ENCODE measurements at places on chromosomes 11 and 22.

GRCh38 chr11:35084817-35085440 is 54.0 kb upstream of the CD44 start:
- no peak for DNase-seq

GRCh38 chr22:24536089-24536488 is 18.8 kb downstream of the GUCD1 start:
- no peak for DNase-seq

GRCh38 chr11:10480026-10480425 is 25.0 kb downstream of the AMPD3 start:
- DNase-seq, result no peak

- no peak for DNase-seq
Measured at GRCh38 chr11:47289856-47290255, 19.9 kb downstream of the MADD start.

- no peak for DNase-seq
Measured at GRCh38 chr22:17806437-17806836, 32.2 kb upstream of the BID start.

DNA sequence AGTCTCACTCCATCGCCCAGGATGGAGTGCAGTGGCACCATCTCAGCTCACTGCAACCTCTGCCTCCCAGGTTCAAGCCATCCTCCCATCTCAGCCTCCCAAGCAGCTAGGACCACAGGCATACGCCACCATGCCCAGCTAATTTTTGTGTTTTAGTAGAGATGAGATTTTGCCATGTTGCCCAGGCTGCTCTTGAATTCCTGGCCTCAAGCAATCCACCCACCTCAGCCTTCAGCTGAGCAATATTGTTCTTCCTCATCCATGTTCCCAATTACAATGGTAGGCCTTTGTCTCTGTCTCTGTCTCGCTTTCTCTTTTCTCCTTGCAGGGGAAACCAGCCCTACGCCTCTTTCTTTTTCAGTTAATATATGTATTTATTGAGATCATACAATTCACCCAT is 10.3 kb downstream of the HSPA8 start:
- no peak for DNase-seq

DNA sequence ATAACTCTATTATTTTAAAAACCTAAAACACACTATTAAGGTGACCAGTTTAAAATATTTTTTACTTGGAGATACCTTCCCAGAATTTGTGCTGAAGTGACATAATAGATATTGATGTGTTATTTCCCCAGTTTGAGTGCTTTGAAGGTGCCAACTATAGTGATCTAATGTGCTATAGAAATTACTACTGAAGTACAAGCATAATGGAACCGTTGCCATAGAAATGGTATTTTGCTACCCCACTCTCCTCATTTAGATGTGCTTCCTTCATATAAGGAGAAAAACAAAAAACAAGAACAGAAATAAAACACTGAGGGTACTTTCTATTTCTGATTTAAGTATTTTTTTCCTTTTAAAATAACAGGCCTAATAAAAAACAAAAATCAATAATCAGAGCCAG is 19.2 kb downstream of the DDI1 start:
- no peak for DNase-seq

GRCh38 chr11:117582433-117582832 is 214.6 kb downstream of the DSCAML1 start:
- no peak for DNase-seq

DNA sequence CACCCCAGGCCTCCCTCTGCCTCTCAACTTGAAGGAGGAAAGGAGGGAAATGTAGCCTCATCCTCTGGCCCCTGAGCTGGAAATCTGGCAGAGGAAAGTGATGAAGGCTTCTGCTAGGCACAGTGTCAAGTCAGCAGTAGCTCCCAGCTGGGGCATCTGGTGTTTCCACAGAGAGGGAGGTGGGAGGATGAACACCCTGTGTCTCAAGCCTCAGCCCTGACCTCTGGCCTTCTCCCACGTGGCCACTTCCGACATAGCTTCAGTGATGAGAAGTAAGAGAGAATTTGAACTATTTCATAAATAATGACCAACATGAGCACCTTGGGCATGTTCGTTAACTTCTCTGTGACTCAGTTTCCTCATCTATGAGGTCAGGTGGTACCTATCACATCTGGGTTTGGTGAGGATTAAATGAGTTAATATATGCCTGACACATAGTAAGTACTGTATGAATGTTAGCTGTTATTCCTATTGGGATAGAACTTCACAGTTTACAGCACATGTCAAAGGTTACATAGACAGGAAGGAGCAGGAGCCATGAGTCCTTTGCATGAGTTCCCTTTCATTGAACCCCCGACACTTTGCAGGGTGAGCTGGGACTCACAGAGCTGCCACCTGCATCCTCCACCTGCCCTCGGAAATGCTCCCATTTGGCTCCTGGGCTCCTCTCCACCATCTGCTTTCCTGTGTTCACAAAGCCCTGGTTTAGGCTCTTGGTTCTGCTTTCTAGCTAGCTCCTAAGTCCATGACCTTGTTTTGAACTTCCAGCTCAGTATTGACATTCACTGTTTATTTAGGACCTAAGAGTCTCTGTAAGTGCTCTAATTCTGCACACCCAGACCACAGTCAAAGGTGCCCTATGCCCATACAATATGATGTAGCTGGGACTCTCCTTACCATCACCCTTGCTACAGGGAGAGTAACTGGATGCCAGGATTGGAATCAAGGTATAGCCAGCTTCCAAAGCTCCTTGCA is 61.7 kb downstream of the CSNK2A3 start:
- DNase-seq, result no peak

- DNase-seq, result no peak
Measured at GRCh38 chr11:121341609-121342008, 49.0 kb downstream of the SC5D start.

GRCh38 chr11:123052901-123053721 is 8.8 kb downstream of the HSPA8 start:
- DNase-seq, result no peak

DNA sequence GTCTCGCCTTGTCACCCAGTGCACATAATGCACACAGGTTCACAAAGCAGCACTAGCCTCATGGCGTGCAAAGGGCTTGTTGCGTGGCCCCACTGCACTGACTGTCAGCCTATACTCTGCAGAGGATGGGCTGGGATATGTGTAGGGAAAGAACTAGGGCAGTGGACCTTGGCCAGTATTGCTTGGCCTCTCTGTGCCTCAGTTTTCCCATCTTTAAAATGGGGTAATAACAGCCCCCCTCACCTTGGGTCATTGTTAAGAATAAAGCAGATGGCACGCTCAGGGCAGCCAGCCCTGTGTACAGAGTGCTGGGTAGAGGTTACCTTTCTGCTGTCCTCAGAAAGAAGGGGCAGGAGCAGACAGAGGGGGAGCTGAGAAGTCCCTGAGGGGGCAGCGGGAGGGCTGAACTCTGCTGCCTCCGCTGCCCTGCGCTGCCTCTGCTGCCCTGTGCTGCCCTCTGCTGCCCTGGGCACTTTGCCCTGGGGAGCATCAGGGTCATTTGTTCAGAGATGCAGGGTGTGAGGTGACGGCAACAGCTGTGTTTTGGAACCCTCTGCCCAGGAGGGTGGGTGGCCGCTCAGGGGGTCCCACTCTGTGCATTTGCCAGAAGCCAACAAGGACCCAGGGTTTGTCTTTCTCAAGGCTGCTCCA is 71.2 kb downstream of the CACNA1I start:
- DNase-seq, result no peak

GRCh38 chr22:20026996-20027601 is 6.2 kb downstream of the TANGO2 start:
- no peak for DNase-seq

DNA sequence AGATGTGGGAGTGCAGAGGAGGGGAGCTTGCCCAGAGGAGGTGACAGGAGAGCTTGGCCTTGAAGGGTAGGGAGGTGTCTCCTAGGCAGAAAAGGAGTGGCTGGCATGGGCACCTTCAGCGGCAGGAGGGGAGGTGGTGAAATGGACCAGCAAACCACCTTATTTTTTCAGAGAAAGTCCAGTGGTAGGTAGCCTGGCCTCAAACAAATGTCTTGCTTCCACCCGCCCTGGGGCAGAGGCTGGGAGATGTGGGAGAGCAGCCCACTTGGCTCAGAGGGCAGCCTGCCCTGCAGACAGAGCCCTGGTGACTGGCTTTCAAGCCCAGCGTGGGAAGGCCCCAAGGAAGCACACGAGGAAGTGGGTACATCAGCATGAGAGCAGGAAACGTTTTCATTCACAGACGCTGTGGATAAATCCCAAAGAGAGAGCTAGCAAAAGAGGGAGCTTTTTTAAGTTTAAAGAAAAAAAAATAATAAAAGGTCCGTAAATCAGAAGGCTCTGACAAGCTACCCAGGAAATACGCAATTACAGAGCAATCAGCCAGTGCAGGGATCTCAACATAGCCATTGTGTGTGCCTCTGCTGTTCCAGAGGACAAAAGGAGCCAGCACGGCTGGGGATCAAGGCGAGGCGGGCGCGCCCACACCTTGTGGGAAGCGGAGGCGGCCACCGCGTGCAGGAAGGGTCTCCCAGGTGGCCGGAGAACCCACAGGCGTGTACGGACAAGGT is 238.7 kb upstream of the PLET1 start:
- no peak for DNase-seq

- DNase-seq, result no peak
Measured at GRCh38 chr11:23406131-23406819, 546.0 kb upstream of the CCDC179 start.

GRCh38 chr11:12449961-12450715 is 72.8 kb downstream of the PARVA start:
- no peak for DNase-seq

DNA sequence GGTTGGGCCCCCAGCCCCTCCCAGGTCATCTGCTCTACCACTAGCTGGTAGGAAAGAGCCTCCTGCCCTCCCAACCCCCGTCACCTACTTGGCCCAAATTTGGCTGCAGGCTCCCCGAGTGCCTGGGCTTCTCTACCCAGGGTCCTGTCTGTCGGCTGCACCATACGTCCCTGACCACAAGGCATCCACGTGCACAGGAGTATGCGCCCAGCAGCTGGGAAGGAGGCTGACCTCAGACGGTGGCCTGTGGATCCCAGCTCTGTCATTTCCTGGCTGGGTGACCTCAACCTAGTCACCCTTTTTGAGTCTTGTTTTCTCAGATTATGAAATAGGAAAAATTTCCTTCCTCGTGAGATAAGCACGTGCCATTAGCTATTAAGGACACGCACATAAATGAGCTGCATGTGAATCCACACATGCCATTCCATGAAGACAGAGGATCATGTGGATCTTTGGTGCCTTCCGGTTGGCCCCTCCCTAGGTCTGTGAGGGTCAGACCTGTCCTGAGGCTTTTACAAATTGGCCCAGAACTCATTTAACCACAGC is 13.7 kb downstream of the CYB561A3 start:
- DNase-seq, result no peak

GRCh38 chr11:31301549-31302510 is 67.7 kb downstream of the DCDC1 start:
- DNase-seq, result no peak

- DNase-seq, result no peak
Measured at GRCh38 chr11:69361048-69361447, 67.1 kb downstream of the MYEOV start.

- no peak for DNase-seq
Measured at GRCh38 chr11:127627204-127627603, 626.6 kb upstream of the KIRREL3 start.

DNA sequence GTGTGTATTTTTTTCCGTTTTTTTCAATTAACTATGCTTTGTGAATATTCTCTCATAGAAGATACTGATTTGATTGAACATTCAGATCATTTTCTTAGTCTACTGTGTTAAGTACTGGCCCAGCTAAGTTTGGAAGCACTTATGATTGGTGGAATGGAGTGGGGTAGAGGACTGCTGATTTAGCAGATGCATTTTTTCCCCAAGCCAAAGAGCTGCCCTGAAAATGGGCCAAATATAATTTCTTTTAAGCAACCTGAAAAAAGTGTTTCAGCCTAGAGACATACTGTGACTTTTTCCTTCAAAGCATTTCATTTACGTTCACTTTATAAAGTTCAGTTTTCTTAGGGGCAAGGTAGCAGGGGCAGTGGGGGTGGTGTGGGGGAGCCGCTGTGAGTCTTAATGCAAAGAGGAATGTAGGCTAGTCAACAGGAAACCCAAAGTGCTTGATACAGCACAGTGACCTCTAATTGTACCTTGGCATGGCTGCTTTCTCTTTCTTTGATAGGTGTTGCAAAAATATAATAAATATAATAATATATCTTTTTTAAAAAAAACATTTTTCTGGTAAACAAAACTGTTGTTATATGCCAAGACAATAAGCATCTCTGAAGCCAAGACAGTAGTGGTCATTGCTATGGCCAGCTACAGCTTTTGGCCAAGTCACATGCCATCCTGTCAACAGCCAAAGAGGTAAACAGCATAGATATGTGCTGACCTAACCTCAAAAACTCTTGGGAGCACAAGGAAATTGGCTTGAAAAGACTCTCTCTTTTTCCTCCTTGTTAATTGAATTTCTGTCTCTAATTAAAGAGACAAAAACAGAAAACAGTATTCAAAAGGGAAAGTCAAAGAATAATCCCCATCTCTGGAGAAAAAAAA is 58.8 kb downstream of the LIF start:
- DNase-seq, result no peak

DNA sequence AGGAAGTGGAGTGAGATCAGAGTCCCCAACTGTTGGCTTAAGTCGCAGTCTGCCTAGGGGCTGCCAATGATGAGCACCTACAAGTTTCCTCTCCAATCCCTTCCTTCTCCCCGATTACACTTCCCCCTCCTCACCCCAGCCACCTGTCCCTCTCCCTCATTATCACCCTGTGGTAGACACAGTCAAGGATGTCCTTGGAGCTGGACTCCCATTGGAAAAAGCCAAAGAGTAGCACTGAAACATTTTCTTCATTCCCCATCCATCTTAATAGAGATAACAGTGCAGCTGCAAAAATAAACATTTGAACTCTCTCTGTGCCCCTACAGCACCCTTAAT is 146.2 kb downstream of the DBX1 start:
- DNase-seq, result no peak

- no peak for DNase-seq
Measured at GRCh38 chr11:61109671-61110070, 7.4 kb downstream of the CD5 start.

- no peak for DNase-seq
Measured at GRCh38 chr11:115656669-115657068, 152.5 kb upstream of the CADM1 start.

DNA sequence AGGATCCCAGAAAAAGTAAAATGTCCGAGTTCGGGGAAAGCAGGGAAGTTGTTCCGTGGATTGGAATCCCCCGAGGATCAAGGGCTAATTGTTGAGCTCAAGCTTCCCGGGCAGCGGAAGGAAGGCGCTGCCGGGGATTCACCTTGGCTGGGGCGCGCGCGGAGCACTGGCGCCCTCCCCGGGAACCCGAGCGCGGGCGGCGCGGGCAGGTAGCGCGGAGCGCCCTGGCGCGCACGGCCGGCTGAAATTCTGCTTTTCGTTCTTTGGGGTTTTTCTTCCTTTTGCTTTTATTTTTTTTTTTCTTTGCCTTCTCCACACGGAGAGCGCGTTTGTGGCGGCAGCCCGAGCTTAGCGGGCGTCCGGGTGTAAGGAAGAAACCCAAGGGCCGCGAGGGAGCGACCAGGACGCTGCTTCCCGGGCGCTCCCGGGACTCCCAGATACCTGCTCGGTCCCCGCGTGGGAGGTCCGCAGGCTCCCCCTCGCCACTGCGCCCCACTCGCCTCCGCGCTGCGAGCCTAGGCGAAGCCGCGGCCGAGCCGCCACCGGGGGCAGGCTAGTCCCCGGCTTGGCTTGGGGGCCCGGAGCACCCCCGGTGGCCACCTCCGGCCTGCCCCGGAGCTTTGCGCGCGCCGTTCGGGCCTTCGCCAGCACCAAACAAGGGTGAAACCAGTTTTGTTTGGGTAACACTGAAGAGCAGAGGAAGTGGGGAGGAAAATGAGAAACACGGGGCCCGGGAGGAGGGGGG is 4.8 kb upstream of the IGF2 start:
- no peak for DNase-seq

GRCh38 chr11:103295704-103296103 is 186.5 kb downstream of the DYNC2H1 start:
- no peak for DNase-seq
